ENCODE measurements at places on chromosomes 7 and 10.

DNA sequence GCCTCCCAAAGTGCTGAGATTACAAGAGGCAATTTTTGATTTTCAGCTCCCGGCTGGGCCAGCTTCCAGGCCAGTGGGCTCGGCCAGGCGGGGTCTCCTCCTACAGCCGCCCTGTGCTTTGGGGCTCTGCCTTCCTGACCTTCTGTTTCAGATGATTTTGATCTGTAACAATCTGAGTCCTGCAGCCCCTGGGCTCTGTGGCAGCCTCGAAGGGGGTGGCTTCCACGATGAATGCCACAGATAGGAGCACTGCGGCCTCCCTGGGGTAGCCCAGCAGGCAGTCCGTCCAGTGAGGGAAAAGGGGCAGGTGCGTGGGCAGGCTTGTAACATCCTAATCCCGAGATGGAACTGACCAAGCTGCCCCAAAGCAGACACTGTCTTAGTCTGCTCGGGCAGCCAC lies 177.5 kb downstream of the DNAJB6 start:
- DNase-seq = no peak

- peak; percentile 51 for DNase-seq
Observed at GRCh38 chr10:43292755-43293676, 26.2 kb upstream of the RASGEF1A start.

GRCh38 chr10:8581521-8582225 lies 527.2 kb downstream of the GATA3 start:
- DNase-seq = no peak

DNA sequence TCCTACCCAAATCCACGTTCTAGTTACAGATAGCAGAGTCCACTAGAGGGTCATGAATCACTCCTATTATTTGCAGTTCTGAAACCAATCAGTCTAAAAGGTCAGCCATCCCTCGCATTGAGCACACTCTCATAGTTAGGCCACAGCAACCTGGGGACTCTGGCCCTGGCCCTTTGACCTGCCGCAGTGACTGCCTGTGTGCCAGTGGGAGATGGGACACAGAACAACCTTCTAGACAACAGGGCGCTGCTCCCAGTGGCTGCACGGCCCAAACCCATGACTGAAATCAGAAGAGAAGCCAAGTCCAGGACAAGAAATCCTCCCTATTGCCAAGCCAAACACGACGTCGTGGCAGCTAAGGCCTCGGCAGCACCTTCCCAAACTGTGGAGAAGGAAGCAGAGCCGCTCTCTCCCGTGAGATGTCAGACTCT lies 158.5 kb downstream of the HERPUD2 start:
- no peak for DNase-seq

DNA sequence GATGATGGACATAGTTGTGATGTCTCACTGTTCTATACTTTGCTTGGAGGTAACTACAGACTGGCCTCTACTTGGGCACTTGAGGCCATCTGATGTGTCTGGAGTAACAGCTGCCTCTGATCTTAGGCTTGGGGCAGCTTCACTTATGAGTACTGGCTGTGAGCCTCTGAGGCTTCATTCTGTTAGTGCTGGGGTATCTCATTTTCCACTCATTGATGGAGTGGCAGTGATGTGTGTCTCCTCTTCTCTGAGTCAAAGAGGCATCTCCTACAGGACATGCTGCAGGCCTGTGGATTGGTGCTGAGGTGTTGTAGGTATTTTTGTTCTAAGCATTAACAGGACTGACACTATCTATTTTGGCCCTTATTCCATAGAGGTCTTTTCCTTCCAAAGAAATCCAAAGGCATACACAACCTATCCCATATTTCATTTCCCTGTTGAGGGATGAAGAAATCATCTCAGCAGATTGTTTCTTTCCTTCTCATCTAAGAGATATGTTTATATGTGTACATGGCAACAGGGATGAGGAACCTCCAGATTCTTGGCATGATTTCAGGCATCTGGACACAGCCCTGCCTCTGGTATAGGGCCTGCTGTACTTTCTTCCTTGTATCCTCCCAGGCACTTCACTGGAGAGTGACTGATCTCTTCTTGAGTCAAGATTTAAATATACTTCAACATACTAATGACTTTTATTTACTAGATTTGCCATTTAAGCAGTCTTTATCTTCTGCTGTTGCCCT lies 65.7 kb upstream of the NOBOX start:
- peak; percentile 64 for DNase-seq

- DNase-seq = no peak
Observed at GRCh38 chr10:72251635-72252034, 22.1 kb upstream of the DDIT4 start.

- no peak for DNase-seq
Observed at GRCh38 chr7:37056234-37056912, 332.1 kb upstream of the AOAH start.

GRCh38 chr7:11313801-11314200 lies 340.1 kb downstream of the PHF14 start:
- no peak for DNase-seq

GRCh38 chr7:28922624-28923331 lies 35.4 kb downstream of the TRIL start:
- DNase-seq = peak; percentile 75

DNA sequence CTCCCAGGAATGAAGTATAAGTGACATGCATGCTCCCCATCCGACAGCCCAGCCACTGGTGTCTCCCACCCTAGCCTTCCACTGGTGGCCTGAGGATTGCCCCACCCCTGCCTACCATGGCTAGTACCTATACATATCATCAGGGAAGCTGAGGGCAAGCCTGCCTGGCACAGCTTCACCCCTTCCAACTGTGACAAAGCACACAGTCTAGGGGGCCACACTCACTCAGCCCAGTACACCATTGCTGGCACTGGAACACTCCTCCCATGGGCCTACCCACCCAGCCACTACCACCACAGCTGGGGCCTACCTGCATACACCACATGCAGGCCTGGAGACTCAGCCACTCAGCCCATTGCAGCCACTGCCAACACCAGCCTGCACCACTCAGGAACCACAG lies 393.1 kb upstream of the STEAP1 start:
- DNase-seq = no peak

DNA sequence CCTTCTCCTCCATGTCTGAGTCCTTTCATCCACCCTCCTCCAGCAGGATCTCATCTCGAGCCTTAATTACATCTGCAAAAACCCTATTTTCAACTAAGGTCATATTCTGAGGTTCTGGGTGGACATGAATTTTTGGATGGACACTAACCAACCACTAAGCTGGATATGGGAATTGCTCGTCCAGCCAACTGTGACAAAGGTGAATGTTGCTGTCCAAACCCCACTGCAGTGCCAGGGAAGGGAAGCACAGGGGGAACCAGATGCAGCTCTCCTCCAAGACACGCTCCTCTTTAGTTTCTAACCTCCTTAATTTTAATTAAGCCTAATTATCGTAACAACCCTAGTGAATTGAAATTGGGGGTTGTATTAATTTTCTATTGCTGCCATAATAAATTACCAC lies 65.1 kb upstream of the EBF3 start:
- DNase-seq = no peak

DNA sequence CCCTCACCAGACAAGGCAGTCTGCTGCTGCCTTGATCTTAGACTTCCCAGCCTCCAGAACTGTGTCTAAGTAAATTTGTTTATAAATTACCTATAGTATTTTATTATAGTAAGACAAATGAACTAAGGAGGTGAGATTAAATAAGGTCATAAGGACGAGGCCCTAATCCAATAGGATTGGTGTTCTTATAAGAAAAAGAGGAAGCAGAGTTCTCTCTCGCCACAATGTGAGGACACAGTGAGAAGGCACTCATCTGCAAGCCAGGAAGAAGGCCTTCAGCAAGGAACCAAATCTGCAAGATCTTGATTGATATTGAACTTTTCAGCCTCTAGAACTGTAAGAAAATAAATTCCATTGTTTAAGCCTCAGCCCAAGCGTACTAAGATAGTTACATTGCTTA lies 6.1 kb upstream of the ZNF438 start:
- DNase-seq = no peak

DNA sequence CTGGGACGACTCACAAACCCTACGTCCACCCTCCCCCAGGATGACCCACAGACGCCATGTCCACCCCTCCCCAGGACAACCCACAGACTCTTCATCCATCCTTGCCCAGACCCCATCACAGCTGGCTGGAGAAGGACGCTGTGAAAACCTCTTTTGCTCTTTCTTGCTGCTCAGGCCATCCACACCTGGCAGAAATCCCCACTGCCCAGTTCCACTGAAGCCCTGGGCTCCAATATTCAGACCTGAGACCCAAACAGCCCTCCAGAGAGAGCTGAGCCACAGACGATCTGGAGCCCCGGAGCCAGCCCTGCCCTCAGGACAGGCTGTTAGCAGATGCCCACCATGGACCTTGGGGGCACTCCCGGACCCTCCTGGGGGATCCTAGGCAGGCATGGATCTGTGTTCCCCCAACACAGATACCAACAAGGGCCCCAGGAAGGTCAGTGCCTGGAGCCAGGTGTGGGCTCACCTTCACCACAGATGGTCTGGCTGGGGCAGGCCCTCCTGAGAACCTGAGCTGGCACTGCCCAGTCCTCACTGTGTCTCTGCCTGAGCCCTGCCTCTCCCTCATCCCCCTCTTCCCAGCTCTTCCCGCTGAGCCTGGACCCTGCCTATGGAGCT lies 226.2 kb downstream of the PTPRN2 start:
- DNase-seq = no peak

- DNase-seq = no peak
Observed at GRCh38 chr10:126570245-126570570, 100.3 kb downstream of the C10orf90 start.

DNA sequence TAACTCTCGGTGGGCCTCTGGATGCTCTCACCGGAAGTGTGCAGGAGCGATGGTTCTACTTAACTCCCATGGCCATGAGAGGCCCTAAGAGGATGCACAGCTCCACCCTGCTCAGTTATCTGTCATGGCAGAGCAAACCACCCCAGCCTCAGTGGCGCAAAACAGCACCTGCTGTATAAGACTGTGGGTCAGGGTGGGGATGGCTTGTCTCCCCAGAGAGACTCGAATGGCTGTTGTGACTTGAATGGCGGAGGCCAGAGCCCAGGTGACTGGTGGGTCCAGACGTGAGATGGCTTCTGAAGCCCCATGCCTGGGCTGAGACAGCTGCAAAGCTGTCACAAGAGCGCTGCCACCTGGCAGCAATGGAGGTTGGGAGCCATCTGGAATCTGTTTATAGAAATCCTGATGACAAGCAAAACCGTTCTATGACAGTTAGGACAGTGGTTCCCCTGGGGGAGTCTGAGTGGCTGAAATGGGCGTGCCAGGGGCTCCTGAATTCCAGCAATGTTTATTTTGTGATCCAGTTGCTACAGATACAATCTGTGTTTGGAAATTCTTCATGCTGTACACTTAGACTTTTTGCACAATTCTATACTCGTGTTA lies 490.5 kb downstream of the TCERG1L start:
- no peak for DNase-seq

DNA sequence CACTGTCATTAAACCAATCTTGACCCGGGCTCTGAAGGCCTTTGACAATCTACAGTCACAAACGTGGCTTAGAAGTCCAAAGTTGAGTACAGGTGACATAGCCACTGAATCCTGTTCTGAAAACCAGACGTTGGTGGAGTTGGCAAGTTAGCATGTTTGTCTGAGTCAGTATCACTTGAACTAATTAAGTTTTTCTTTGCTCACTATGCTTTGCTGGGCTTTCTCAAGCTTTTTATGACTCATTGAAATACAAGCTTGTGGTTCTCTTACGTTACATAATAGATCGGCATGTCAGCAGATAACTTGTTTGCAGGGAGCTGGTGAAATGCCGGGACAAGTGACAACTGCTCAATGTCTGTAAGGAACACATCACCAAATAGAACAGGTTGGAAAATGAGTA lies 53.8 kb downstream of the ARL5B start:
- peak; percentile 95 for DNase-seq

DNA sequence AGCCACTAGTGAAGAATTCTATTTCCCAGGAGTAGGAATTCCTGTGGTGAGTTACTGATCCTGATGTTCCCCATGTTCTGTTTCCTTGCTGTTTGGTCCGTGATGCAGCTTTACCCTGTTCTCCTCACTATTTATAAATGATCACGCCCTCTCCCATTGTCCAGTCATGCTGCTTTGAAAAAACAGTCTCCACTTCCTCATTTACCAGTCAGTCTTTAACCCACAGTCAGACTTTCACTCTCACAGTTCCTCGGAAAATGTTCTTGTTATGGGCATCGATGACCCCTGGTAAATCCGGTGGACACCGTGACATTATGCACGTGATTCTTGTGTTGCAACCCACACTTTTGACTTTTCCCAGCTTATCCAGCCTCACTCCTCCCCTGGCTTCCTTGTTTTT lies 14.4 kb downstream of the SCIN start:
- DNase-seq = no peak

DNA sequence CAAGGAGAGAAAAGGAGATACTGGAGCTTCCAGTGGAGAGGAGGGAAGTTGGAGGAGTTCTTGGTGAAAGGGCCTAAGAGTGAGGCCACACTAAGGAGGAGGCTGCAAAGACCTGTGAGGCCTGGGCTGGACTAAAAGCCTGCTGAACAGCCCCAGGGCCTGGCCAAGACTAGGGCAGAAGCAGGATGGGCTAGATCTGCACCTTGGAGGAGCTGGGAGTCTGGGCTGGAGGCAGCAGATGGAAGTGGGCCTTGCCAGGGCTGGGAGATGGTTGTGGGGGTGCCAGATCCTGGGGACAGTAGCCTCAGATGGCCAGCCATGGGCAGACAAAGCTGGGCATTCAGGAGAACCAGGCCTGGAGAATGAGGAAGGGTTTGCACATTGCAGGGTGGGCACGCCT lies 6.5 kb upstream of the PURB start:
- DNase-seq = no peak

DNA sequence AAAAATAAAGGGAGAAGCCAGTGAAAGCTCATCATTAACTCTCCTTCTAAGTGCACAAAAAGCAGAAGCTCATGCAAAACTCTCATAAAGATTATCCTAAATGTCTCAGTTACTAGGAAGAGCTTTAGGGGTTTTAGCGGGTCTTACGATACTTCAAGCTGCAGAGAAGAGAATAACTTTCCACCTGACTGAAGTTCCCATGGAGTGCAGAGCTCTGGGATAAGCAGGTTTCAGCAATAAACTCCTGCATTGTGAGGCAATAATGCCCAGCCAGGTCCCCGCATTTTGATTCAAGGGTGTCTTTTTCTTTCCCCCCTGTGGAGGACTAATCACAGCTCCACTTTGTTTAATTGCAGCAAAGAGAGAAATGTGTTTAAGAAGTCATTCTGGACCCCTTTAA lies 241.9 kb upstream of the SP8 start:
- DNase-seq = no peak

GRCh38 chr7:561631-562373 lies 42.2 kb upstream of the PDGFA start:
- DNase-seq = no peak
